DMS79 (cell line): ENCODE measurements at places on chromosomes 5 and 9.

DNA sequence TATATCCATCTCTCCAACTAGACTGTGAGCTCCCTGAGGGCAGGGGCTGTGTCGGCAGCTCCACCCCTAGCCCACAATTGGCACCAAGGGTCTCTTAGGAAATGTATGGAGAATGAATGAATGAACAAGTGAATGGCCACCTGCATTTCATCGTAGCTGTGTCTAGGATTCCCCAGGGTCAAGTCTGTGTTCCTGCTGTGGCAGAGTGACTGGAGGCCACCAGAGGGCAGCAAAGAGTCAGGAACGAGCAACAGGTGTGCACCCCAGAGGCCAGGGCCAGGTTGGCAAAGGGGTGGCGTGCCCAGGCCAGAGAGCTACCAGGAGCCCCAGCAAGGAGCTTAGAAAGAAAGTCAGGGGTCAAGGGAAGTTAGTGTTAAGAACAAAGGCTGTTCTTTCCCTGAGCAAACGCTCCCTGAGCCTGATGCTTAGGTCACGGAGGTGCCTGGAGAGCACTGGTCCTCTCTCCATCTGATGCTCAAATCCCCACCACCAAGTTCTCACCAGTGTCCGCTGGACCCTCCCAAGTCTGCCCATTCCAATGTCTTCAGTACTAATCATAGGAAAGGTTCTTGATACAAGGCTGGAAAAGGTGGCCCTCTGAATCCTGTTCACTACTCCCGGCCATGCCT lies 160.7 kb downstream of the PAX5 start:
- peak; percentile 7 for DNase-seq

DNA sequence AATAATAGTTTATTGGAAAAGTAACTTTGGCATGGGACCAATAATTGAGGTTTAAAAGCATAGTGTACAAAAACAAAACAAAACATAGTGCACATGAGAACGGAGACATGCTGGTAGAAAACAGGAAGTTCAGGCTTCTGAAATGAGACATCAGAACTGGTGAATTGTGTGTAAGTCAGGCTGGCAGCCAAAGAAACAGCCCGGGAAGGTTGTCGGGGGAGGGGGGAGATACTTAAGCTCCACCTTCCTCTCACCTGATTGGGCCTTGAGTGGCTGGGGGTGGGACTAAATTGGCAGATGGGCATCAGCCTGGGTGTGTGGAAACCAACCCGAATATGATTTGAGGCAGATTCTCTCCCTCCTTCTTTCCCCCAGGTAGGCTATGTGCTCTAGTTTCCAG lies 256.3 kb downstream of the SMARCA2 start:
- no peak for DNase-seq

- DNase-seq: no peak
Observed at GRCh38 chr5:147963948-147964693, 57.8 kb upstream of the C5orf46 start.

DNA sequence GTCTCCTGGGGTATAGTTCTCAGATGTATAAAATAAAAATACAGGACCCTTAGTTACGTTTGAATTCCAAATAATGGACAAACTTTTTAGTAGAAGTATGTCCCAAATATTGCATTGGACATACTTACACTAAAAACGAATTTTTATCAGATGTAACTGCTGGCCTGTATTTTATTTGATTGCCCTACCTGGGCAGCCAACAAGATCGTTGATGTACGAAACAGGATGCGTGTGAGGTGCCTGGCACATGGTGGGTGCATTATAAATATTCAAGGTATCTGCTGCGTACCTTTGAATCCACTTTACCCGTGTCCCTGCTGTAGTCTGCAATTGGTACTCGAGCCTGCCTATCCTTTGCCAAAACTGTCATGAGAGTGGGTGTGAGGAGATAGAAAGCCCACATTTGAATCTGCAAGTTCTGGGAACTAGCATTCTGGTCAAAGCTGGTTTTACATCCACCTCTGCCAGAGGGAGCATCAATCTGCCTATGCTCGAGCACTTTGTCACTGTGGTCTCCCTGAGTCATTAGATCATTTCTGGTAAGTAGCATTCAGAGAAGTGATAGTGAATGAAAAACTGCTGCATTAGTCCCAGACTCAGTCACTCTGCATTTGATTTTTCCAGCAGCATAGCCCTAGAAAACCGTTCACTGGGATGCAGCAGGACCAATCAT lies 133.7 kb upstream of the IQGAP2 start:
- DNase-seq: no peak

DNA sequence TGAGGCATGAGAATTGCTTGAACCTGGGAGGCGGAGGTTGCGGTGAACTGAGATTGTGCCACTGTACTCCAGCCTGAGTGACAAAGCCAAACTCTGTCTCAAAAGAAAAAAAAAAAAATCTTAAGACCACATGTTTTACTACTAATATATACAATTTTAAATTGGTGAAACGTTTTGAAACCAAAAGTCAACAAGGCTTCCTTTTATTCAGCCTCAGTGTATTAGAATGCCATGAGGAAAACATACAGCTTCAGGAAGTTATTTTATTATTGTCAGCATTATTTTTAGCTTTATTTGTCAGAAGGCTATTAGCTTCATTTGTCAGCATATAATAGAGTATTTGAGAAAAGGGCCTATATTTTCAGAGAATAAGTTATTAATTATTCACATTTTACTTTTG lies 163.9 kb upstream of the SH3GL2 start:
- no peak for DNase-seq

GRCh38 chr5:54470128-54470527 lies 14.6 kb downstream of the HSPB3 start:
- no peak for DNase-seq

GRCh38 chr9:103900466-103900865 lies 193.6 kb upstream of the SMC2 start:
- no peak for DNase-seq

DNA sequence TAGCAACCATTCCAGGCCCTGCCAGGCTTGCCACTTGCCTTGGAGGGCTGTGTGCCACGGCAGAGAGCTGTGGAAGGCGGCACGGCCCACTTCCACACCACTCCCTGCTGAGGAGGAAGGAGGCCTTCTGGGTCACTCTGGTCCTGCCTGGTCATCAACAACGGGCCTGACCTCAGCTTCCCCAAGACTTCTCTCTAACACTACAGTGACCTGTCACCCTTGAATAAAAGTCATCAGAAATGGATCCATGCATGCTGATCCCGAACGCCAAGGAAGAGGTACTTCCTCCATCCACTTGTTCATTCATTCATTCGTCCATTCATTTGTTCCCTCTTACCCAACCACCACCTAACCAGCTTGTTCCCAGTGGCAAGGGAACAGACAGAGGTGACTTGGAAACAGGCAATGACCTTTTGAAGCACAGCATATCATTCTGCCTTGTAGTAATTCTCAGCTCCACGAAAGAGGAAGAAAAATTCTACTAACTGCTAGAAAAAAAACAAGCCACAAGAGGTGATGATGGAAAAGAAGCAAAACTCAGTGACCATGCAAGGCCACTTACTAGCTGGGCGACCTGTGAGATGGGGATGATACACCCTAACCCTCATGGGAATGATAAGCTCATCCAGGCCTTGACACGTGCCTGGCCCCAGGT lies 58.6 kb downstream of the STK10 start:
- no peak for DNase-seq

DNA sequence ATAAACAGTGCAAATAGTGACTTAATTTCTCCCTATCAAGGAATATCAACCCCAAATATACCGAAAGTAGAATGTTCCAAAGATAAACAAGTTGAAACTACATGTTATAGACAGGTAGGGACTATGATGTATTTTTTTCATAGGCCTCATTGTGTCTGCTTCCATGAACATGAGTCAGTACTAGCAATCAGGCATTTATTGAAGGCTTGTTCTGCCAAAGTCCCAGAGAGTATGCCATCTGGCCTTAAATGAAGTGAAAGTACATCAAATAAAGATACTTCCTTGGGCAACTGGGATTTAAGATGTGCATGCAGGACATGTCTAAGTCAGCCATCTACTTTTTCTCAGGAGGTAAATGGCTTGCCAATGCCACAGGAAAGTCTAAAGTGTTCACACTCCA lies 6.5 kb downstream of the GHR start:
- DNase-seq: no peak

- no peak for DNase-seq
Observed at GRCh38 chr9:113298311-113298710, 4.9 kb downstream of the RNF183 start.

- no peak for DNase-seq
Observed at GRCh38 chr9:119318371-119318770, 50.9 kb downstream of the BRINP1 start.

DNA sequence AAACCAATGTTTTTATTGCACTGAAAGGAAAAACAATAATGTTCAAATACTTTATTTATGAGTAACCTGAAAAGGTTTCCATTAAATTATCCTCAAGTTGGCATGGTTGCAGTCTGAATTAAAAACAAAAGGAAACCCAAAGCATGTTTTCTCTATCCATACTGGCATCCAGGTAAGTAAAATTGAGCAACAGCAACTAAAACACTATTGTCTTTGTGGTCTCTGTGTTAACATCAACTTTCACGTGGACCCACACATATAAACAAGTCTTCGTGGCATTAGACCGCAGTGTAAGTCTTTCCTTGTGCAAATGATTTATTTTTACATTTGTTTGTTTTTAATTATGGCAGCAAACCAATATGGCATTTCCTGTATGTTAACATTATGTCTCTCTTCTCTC lies 757.6 kb downstream of the SEMA5A start:
- no peak for DNase-seq

GRCh38 chr5:35803191-35803651 lies 53.5 kb upstream of the IL7R start:
- peak; percentile 93 for DNase-seq

DNA sequence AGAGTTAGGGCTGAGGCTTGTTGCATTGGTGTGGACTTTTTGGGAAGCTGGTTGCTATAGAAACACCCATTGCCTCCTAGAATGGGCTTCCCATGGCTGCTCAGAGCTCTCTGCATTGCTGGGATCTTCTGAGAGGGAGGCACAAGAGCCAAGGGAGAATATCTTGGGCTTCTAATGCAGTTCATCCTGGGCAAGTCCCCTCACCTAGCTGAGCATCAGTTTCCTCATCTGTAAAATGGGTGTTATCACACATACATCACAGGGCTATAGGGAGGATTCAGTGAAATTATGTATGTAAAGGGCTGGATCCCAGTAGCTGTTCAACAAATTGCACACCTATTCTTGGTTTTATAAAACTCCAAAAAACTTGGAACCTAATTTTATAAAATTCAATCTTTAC lies 106.1 kb upstream of the ALDH1B1 start:
- DNase-seq: no peak

DNA sequence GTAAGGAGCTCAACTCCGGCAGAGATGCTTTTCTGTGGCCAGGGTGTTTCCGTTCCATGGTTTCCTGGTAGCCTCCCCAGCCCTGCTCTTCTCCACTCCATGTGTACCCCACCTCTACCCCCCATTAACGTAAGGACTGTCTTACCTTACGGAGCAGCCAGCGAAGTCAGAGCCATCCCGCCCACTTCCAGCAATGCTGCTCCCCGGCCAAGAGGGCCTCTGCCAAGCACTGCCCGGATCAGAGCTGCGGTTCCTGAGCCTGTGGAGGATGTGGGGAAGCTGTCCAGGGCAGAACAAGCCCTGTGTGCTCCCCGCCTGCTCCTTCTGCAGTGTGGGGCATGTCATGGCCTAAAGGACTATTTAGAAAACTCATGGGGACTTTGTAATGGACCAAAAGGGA lies 261.2 kb downstream of the GADD45G start:
- DNase-seq: no peak

DNA sequence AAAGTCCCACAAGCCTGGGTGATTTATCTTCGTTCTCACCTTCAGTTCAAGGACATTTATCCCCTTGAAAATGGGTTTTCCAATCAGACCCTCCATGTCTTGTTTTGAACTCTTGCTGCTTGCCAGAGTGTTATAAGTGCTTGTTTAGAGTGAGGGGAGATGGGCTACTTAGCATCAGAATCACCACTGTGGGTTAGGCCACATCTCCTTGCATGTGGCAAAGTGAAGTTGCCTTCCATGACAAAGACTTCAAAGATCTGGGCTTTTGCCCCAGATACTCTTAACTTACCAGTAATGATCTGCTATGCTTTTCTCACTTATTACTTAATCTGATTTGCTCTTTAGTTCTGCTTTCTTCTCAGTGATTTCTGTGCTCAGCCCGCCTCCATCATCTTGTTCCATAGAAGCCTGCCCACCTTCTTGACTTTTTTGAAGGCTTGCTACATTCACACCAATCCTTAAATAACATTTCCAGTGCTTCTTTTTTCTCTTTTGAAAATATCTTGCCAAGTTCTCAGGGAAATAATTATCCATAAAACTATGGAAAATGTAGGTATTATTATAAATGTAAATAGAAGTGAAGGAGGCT lies 39.0 kb downstream of the GPR21 start:
- no peak for DNase-seq
